ENCODE measurements at places on chromosomes 13 and 19. TPM values are rescaled to one million over a fixed set of nuclear protein-coding genes. Genes with fewer than 3 reads are reported as not detected.

SHISA2 gene
- polyA plus RNA-seq = not detected

TMPRSS9 gene
- not detected for polyA plus RNA-seq

SLITRK5 gene
- polyA plus RNA-seq = not detected

CBY2 gene
- polyA plus RNA-seq = not detected

LHB gene
- not detected for polyA plus RNA-seq

TEX29 gene
- polyA plus RNA-seq = 0.27 TPM

GPR12 gene
- polyA plus RNA-seq = not detected

NCAN gene
- not detected for polyA plus RNA-seq

ZNF112 gene
- 0.03 TPM for polyA plus RNA-seq

NLRP13 gene
- not detected for polyA plus RNA-seq

- H3K4me1 ChIP-seq = peaks cover 10% of the 10 kb centered on the region
- H3K36me3 ChIP-seq = no peaks in the 10 kb centered on the region
- H3K27me3 ChIP-seq = peaks cover 46% of the 10 kb centered on the region
- no peak overlapping the region for H3K27ac ChIP-seq
- no peak for DNase-seq
Observed at GRCh38 chr19:3722443-3723109, 14.4 kb downstream of the TJP3 start.

DNA sequence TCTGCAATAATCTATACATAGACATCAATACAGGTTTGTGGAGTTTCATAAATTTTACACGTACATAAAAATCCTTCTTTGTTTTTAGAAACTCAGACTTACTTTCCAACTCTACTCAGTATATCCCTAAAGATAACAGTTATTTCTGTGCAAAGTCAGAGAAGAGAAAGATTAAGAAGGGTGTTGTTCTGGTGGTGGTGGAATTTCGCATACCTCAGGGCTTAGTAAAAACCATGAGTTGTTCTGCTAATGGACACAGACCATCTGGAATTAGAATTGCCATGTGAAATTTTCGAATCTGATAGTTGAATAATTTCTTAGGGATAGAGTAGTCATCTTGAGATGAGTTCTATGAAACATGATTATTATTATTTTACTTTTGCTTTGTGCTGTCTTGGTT is 102.7 kb downstream of the ZAR1L start:
- peaks cover 100% of the 10 kb centered on the region for H3K36me3 ChIP-seq
- H3K4me1 ChIP-seq = no peaks in the 10 kb centered on the region
- no peak for DNase-seq
- H3K4me3 ChIP-seq = no peak overlapping the region
- H3K27ac ChIP-seq = no peak overlapping the region

DNA sequence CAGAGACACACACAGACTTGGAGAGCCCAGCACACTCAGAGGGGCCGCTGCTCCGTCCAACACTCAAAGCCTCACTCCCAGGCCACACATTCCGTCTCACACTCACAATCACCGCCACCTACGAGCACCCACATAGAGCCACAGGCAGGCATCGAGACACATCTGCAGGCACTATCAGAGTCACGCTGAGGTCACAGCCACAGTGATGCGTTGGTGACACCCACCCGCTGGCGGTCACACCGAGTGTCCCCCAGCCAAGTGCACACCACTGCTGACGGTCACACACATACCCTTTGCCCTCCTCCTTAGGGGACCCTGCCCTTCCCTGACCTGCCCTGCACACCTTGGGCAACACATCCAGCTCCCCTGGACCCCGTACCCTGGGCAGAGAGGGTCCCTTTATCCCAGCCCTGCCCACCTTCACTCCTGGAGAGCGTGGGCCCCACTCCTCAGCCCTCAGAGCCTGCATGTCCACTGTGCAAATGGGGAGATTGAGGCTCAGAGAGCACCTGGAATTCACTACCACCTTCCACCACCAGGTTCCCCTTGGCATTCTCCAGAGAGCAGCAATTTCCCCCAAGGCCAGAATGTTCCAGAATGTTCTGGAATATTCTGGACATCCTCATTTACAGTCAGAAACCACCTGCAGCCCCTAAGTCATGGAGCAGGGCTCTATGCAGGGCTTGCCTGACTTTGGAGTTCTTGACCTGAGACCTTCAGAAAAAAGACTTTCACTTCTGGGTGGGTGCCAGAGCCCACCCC is 5.4 kb downstream of the FUT5 start:
- H3K4me3 ChIP-seq = no peak overlapping the region
- no peak overlapping the region for H3K27ac ChIP-seq
- H3K36me3 ChIP-seq = no peaks in the 10 kb centered on the region
- no peaks in the 10 kb centered on the region for H3K27me3 ChIP-seq
- no peak for DNase-seq
- H3K4me1 ChIP-seq = no peaks in the 10 kb centered on the region

- H3K4me3 ChIP-seq = peak overlapping the region; percentile 41
- H3K27me3 ChIP-seq = no peaks in the 10 kb centered on the region
- H3K4me1 ChIP-seq = peaks cover 51% of the 10 kb centered on the region
Observed at GRCh38 chr13:50085063-50085462, 69.8 kb downstream of the KCNRG start.

DNA sequence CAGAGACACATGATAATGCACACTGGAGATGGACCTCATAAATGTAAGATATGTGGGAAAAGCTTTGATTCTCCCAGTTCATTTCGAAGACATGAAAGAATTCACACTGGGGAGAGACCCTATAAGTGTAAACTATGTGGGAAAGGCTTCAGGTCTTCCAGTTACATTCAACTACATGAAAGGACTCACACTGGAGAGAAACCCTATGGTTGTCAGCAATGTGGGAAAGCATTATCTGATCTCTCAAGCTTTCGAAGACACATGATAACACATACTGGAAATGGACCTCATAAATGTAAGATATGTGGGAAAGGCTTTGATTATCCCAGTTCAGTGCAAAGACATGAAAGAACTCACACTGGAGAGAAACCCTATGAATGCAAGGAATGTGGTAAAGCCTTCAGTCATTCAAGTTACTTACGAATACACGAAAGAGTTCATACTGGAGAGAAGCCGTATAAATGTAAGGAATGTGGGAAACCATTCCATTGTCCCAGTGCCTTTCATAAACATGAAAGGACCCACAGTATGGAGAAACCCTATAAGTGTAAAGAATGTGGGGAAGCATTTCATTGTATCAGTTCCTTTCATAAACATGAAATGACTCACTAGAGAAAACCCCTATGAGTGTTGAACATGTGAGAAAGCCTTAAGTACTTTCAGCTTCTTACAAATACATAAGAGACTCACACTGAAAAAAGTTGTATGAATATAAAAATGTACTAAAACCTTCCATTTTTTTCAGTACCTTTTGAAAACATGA is 14.7 kb downstream of the ZNF441 start:
- no peaks in the 10 kb centered on the region for H3K4me1 ChIP-seq
- DNase-seq = no peak
- peaks cover 66% of the 10 kb centered on the region for H3K36me3 ChIP-seq
- no peaks in the 10 kb centered on the region for H3K27me3 ChIP-seq
- no peak overlapping the region for H3K27ac ChIP-seq
- no peak overlapping the region for H3K4me3 ChIP-seq

DNA sequence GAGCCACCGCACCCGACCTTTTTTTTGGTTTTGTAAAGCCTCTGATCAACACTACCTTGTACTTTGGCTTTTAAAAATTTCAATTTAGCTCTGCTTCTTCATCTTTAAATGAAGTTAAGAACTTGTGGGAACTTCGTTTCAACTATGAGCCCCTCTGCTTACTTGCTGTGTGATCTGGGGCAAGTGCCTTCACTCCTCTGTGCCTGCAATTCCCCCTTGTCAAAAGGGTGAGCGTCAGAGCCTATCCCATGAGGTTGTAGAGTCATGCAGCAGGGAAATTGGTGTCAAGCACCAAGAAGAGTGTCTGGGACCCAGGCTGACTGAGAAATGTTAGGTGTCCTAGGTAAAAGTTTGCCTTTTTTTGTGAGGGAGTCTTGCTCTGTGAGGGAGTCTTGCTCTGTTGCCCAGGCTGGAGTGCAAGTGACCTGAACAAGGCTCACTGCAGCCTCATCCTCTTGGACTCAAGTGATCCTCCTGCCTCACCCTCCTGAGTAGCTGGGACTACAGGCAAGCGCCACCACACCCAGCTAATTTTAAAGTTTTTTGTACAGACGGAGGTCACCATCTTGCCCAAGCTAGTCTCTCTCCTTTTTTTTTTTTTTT is 5.7 kb downstream of the VASP start:
- no peak for DNase-seq
- peaks cover 81% of the 10 kb centered on the region for H3K4me1 ChIP-seq
- H3K27ac ChIP-seq = peak overlapping the region; percentile 96
- H3K27me3 ChIP-seq = no peaks in the 10 kb centered on the region

DNA sequence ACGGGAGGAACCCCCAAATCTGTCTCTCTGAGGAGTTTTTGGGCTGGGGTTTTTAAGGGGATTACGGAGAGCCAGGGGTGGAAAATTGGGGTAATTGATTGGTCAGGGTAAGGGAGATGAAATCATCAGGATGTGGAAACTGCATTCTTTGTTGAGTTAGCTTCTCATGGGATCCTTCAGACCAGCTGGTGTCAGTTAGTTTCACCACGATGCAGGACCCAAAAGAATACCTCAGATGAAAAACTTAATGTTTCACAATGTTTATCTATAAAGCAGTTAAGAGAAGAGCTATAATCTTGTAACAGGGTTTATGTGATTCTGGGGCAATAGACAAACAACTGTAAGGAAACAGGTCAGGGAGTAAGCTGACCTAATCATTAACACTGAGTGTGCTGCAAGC is 230.8 kb downstream of the POU4F1 start:
- H3K4me3 ChIP-seq = no peak overlapping the region
- H3K27me3 ChIP-seq = no peaks in the 10 kb centered on the region
- H3K36me3 ChIP-seq = no peaks in the 10 kb centered on the region
- no peak for DNase-seq
- H3K27ac ChIP-seq = no peak overlapping the region

- no peak overlapping the region for H3K4me3 ChIP-seq
- no peaks in the 10 kb centered on the region for H3K4me1 ChIP-seq
- no peak overlapping the region for H3K27ac ChIP-seq
- no peaks in the 10 kb centered on the region for H3K27me3 ChIP-seq
- H3K36me3 ChIP-seq = no peaks in the 10 kb centered on the region
- DNase-seq = no peak
Observed at GRCh38 chr13:56718791-56719190, 421.9 kb upstream of the PRR20A start.

- H3K27ac ChIP-seq = peak overlapping the region; percentile 4
- H3K36me3 ChIP-seq = no peaks in the 10 kb centered on the region
- no peaks in the 10 kb centered on the region for H3K27me3 ChIP-seq
Observed at GRCh38 chr19:16721051-16721450, 1.4 kb downstream of the NWD1 start.

GRCh38 chr13:28251466-28251865 is 113.1 kb downstream of the PAN3 start:
- H3K27me3 ChIP-seq = no peaks in the 10 kb centered on the region
- H3K4me3 ChIP-seq = peak overlapping the region; percentile 31
- DNase-seq = no peak
- H3K4me1 ChIP-seq = peaks cover 26% of the 10 kb centered on the region

DNA sequence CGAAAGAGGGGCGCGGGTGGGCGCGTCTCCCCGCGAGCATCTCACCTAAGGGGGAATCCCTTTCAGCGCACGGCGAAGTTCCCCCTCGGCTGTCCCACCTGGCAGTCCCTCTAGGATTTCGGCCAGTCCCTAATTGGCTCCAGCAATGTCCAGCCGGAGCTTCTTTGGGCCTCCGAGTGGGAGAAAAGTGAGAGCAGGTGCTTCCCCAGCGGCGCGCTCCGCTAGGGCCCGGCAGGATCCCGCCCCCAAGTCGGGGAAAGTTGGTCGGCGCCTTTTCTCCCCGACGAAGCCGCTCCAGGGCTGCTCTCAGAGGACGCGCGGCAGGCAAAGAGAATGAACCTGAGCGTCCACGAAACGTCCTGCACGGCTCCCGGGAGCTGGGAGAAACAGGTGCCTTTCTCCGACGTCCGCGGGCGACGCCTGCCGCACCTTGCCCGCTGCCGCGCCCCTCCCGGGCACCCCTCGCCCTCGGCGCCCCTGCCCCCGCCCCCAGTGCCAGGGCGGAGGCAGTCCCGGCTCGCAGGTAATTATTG is 366 bp upstream of the KL start:
- no peak overlapping the region for H3K4me3 ChIP-seq
- no peak overlapping the region for H3K27ac ChIP-seq
- H3K27me3 ChIP-seq = peaks cover 37% of the 10 kb centered on the region
- H3K4me1 ChIP-seq = peaks cover 25% of the 10 kb centered on the region
- no peak for DNase-seq

- H3K27me3 ChIP-seq = peaks cover 37% of the 10 kb centered on the region
- no peak overlapping the region for H3K27ac ChIP-seq
- H3K4me3 ChIP-seq = no peak overlapping the region
- H3K36me3 ChIP-seq = no peaks in the 10 kb centered on the region
- H3K4me1 ChIP-seq = no peaks in the 10 kb centered on the region
Observed at GRCh38 chr13:25378528-25378927, 6.8 kb downstream of the ATP8A2 start.

GRCh38 chr13:30719525-30719914 is 15.8 kb upstream of the ALOX5AP start:
- H3K27me3 ChIP-seq = peaks cover 56% of the 10 kb centered on the region
- peaks cover 66% of the 10 kb centered on the region for H3K4me1 ChIP-seq
- no peak for DNase-seq
- no peaks in the 10 kb centered on the region for H3K36me3 ChIP-seq
- no peak overlapping the region for H3K4me3 ChIP-seq

- H3K4me3 ChIP-seq = no peak overlapping the region
- no peak overlapping the region for H3K27ac ChIP-seq
- no peak for DNase-seq
- H3K27me3 ChIP-seq = no peaks in the 10 kb centered on the region
- no peaks in the 10 kb centered on the region for H3K36me3 ChIP-seq
Observed at GRCh38 chr13:105220881-105221280, 1314.6 kb downstream of the EFNB2 start.

All from CD14-positive monocyte (primary cell).